Muscle of leg (tissue), 16 donors: ENCODE measurements at places on chromosomes 12 and 14. TPM values are rescaled to one million over a fixed set of nuclear protein-coding genes. Genes with fewer than 3 reads are reported as not detected.

Gene IL26
- total RNA-seq: not detected

Gene SLC6A12
- total RNA-seq: 0.40 TPM

- peak; percentile 48 for DNase-seq
These were observed 23.3 kb downstream of the SNRPF start for GRCh38 chr12:95882080-95882479.

- no peak for DNase-seq
These were observed 47.5 kb downstream of the C14orf132 start for GRCh38 chr14:96086574-96087077.

DNA sequence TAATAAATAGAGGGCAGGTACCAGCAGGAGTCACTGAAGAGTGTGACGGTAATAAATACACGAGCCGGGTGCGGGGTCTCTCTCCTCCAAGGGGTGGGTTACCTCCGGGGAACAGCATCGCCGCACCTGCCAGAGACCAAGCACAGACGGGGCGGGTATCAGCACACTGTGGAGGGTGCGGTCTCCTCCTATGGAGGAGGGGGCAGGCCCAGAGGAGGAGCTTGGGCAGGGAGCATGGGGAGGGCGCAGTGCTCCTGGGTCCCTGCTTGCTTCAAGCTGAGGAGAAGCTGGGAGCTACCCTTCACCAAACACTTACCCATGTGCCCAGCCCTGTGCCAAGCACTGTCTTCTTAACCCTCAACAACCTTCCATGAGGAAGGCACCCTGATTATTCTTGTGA is 12.8 kb downstream of the PGF start:
- no peak for DNase-seq

DNA sequence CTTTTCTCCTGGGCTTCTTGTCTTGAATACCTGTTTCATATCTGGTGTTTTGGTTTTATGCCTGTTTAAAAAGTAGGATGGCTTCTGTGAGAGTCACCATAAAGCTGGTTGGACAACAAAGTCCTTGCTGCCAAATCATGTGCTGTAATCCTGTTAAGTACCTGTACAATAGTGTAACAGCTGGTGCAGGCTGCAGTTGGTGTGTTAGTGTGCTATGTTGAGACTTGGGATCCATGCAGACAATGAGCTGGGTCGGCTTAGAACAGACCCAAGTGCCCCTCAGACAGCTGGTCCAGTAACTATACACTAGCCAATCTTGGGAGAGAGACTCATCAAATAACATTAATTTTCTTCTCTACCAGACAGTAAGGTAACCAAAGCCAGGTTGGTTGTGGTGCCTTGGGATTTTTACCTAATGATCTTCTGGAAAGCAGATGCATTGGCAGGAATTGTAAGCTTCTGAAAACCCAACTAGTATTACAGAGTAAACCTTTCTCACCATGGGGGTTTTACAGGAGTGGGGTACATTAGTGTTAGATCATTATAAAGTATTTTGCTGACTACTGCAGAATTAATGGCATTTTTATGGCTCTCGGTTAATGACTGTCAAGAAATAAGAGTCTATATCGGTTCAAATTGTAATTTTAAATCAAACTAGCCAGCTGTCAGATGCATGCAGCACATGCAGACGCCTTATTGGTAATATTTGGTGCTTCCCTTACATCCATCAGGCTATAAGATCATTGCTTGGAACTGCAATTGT is 231.2 kb downstream of the PDZRN4 start:
- peak; percentile 8 for DNase-seq

- no peak for DNase-seq
These were observed 47.1 kb upstream of the KICS2 start for GRCh38 chr12:64269161-64269560.
